ENCODE measurements at places on chromosomes 7 and 10.

DNA sequence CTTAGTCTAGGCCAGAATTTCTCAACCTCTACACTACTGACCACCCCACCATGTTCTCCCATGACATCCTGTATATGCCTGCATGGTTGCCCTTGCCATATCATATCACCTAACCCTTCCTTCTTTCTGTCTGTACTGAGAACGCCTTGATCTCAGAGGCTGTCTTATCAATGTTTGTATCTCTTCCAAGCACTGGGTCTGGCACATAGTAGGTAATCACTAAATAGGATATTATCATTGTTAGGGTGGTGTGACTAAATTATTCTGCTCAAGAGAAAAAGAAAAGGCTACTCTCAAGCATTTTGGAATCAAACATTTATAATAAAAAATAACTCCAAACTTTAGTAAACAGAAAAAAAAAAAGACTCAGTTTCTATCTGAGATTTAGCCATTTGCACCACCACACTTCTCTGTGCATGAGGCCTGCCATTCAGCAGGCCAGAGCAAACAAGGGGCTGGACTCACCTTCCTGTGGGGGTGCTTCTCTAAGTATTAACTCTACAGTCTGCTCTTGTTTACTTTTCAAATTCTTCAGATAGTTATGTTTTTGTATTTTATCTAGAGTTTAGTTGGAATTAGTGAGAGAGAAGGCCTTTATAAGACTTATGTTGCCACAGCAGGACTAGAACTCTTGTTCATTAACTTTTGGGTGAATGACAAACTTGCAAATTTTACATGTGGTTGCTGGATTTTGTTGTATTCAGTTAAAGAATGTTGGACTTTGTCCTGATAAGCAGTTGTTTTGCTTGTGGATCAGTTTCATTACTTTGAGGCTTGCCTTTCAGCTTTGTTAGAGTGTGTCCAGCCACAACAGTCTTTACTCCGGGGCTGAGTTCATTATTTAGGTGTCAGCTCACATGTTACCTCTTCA, 5.4 kb downstream of the AGBL3 start:
- DNase-seq: no peak

DNA sequence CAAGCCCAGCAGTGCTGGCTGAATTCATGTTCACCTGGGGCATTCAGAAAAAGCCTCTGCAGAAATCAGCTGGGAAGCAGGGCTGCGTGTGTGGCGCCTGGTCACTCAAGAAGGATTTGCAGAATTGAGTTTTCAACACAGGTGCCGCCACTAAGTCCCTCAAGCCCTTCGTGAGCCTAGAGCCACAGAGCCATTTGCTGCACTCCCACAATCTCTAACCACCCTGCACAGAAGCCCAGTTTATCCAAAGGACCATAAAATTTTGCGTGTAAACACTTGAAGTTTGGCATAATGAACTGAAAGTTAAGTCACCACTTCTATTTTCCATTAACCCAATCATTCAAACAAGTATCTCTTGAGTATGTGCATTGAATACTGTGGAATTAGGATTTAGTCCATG, 136.2 kb downstream of the DIP2C start:
- no peak for DNase-seq

- DNase-seq: no peak
Measured at GRCh38 chr10:30857803-30858202, 173.9 kb downstream of the ZNF438 start.

DNA sequence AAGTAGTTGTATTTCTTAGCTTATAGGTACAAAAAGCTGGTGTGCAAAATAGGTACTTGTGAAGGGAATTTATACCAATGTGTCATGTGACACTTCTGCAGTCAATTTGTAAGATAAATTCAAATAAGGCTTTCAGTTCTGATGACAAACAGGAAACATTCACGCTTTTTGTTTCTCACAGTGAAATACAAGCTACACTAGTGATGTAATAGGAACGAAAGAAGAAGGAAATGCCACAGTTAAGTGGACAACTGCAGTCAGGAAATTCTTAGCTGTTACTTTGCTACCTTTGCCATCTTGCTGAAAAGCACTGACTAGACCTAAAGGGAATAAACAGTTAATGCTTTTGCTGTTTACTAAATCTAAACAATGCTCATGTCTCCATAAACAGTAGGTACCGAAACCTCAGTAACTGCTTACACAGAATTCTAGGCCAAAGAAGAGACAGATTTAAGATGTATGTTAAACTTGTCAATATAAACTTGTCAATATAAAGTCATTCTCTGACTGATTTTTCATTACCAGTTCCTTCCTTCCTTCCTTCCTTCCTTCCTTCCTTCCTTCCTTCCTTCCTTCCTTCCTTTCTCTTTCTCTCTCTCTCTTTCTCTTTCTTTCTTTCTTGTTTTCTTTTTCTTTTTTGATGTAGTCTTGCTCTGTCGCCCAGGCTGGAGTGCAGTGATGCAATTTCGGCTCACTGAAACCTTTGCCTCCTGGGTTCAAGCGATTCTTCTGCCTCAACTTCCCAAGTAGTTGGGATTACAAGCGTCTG, 10.1 kb downstream of the OTUD1 start:
- no peak for DNase-seq
